ENCODE measurements at places on chromosomes 13 and 19. TPM values are rescaled to one million over a fixed set of nuclear protein-coding genes. Genes with fewer than 3 reads are reported as not detected.

SAFB gene
- 130 TPM for total RNA-seq

- no peaks in the 10 kb centered on the region for H3K27me3 ChIP-seq
- H3K4me3 ChIP-seq: no peak overlapping the region
- H3K4me1 ChIP-seq: no peaks in the 10 kb centered on the region
- DNase-seq: no peak
These were observed 7.0 kb upstream of the DLEU7 start for GRCh38 chr13:50850445-50850844.

GRCh38 chr19:8194528-8195267, 14.5 kb upstream of the CERS4 start:
- H3K36me3 ChIP-seq: no peaks in the 10 kb centered on the region
- H3K4me1 ChIP-seq: peaks cover 3% of the 10 kb centered on the region
- peak overlapping the region; percentile 85 for H3K27ac ChIP-seq
- H3K27me3 ChIP-seq: no peaks in the 10 kb centered on the region

- H3K4me3 ChIP-seq: no peak overlapping the region
- DNase-seq: no peak
- no peaks in the 10 kb centered on the region for H3K36me3 ChIP-seq
- H3K27ac ChIP-seq: no peak overlapping the region
- no peaks in the 10 kb centered on the region for H3K27me3 ChIP-seq
These were observed 1639.9 kb downstream of the SLITRK5 start for GRCh38 chr13:89310943-89311672.

DNA sequence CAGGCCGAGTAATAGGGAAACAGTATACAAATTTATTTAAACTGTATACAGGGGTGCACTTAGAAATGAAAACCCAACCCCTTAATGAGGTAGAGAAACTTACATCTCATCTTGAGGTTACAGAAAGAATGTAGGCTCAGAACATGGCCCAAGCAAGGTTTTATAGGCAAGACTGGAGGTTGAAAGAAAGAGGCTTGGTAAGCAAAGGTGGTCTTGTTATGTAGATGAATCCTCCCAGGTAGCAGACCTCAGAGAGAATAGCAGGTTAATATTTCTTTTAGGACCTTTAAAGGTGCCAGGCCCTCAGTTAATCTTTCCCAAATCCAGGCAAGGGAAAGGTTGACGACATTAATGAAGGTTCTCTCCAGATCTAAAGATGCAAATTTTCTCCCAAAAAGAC, 1466.8 kb upstream of the PRR20A start:
- no peaks in the 10 kb centered on the region for H3K36me3 ChIP-seq
- no peak overlapping the region for H3K4me3 ChIP-seq
- no peaks in the 10 kb centered on the region for H3K27me3 ChIP-seq
- H3K27ac ChIP-seq: no peak overlapping the region
- no peak for DNase-seq
